Activated CD4-positive, alpha-beta T cell treated with anti-CD3 and anti-CD28 coated beads, Interleukin-10, Interleukin-2, amounts not matched to agents 100 ng/mL and 50 ng/mL, durations not matched to agents 16 hours and 8 hours (primary cell): ENCODE measurements at places on chromosomes 16 and 17.
A peak's percentile ranks its signal among the peaks of the same experiment; 100 is the strongest.

- no peak for DNase-seq
Observed at GRCh38 chr17:81934098-81934757, 2.9 kb downstream of the PYCR1 start.

DNA sequence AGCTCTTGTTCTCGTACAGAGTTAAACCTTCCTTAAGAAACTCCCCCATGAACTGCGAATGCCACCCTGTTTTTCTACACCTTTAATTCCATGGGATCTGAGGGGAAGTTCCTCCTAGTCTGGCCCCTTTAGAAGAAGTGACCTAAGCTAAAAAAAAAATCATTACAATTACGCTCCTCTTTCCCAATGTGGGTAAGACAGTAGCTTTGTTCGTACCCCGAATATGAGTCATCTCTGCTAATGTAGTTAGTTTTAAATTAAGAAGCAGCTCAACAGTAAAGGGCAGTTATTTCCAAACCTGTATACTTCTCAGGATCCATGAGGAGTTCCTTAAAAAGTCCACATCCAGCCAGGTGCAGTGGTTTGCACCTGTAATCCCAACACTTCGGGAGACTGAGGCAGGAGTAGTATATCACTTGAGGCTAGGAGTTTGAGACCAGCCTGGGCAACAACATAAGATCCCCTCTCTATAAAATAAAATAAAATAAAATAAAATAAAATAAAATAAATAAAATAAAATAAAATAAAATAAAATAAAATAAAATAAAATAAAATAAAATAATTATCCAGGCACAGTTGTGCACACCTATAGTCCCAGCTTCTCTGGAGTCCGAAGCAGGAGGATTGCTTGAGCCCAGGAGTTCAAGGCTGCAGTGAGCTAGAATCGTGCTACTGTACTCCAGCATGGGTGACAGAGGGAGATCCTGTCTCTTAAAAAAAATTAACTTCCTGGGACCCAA, 26.1 kb downstream of the RCVRN start:
- no peak for DNase-seq

DNA sequence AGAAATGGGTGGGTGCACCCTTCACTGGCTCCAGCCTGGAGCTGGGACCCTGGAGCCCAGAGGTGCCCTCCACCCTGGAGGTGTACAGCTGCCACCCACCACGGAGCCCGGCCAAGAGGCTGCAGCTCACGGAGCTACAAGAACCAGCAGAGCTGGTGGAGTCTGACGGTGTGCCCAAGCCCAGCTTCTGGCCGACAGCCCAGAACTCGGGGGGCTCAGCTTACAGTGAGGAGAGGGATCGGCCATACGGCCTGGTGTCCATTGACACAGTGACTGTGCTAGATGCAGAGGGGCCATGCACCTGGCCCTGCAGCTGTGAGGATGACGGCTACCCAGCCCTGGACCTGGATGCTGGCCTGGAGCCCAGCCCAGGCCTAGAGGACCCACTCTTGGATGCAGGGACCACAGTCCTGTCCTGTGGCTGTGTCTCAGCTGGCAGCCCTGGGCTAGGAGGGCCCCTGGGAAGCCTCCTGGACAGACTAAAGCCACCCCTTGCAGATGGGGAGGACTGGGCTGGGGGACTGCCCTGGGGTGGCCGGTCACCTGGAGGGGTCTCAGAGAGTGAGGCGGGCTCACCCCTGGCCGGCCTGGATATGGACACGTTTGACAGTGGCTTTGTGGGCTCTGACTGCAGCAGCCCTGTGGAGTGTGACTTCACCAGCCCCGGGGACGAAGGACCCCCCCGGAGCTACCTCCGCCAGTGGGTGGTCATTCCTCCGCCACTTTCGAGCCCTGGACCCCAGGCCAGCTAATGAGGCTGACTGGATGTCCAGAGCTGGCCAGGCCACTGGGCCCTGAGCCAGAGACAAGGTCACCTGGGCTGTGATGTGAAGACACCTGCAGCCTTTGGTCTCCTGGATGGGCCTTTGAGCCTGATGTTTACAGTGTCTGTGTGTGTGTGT, 46.8 kb downstream of the IL21R start:
- DNase-seq = no peak

- DNase-seq = peak; percentile 38
Observed at GRCh38 chr17:17724307-17725010, 43.2 kb downstream of the RAI1 start.

DNA sequence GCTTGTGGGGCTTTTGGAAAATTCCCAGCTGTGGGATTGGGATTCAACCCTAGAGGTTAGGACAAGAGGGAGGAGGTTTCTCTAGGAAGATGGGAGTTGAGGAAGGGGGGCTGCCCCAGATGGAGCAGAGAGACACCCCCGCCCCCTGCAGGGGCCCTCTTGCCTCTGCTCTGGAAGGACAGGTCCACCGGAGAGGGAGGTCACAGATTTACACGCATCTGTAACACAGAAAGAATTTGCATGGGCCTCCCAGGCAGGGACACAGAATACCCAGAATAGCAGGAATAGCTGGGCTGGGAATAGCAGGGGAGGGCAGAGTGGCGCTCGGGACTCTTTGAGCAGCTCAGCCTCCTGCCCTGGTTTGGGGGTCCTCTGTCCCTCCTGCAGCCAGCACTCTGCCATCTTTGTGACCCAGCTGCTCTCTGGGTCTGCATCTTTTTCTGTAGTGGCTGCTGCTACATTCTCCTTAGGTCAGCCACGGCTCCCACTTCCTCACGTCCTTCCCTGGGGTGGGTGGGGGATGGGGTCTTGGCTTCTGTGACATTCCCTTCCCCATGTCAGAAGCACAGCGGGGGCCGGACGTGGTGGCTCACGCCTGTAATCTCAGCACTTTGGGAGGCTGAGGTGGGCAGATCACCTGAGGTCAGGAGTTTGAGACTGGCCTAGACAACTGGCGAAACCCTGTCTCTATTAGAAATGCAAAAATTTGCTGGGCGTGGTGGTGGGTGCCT, 33.9 kb upstream of the PLLP start:
- no peak for DNase-seq

DNA sequence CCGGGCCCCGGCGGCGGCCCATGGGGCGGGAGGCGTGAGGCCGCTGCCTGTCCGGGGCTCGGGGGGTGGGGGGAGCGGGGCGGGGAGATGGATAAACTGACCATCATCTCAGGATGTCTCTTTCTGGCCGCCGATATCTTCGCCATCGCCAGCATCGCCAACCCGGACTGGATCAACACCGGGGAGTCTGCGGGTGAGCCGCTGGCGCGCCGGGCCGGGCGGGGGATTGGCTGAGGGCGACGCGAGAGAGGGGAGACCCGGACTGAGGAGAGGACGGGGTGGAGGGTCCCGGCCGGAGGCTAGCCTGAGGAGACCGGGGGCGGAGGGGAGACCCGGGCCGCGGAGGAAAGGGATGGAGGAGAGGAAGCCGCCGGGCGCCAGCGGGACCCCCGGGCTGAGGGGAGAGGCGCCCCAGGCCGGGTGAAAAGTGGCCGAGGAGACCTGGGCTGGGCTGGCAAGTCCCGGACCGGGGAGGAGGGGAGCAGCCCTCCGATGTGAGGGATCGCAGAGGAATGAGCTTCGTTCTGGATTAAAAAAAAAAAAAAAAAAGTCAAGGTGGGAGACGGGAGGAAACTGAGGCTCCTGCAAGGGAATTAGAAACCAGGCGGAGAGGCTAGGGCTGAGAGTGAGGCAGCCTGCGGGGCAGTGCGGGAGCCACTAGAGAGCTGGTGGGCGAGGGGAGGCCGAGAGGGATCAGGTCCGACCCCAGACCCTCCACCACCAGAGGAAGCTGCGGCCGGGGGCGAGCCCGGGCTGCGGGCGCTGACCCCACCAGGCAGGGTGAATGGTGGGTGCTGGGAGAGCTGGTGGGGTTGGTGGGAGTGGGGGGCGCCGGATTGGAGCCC, 526 bp downstream of the MOSMO start:
- DNase-seq = peak; percentile 28

GRCh38 chr16:50838165-50838564, 96.3 kb downstream of the CYLD start:
- peak; percentile 13 for DNase-seq

- peak; percentile 69 for DNase-seq
Observed at GRCh38 chr16:28326881-28327610, 34.7 kb downstream of the SBK1 start.

DNA sequence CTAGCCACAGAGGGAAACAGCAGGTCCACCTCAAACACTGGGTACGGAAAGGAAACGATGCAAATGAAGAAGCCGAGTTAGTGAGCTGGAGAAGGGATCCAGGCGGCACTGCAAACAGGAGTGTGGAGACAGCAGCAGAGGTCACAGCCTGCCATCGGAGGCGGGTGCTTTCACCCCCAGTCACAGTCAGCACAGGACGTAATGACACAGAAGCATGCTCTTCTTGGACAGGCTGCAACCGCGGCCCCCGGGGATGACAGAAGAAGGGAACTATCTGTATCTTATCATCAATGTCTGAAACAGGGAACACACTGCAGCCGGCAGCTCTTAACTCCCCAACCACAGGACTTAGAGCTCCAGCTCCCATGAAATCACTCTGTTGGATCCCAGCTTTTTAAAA, 16.1 kb upstream of the SLC38A8 start:
- no peak for DNase-seq

GRCh38 chr17:70857351-70857750, 688.0 kb downstream of the KCNJ2 start:
- no peak for DNase-seq
